ENCODE measurements at places on chromosomes 2 and 18.

DNA sequence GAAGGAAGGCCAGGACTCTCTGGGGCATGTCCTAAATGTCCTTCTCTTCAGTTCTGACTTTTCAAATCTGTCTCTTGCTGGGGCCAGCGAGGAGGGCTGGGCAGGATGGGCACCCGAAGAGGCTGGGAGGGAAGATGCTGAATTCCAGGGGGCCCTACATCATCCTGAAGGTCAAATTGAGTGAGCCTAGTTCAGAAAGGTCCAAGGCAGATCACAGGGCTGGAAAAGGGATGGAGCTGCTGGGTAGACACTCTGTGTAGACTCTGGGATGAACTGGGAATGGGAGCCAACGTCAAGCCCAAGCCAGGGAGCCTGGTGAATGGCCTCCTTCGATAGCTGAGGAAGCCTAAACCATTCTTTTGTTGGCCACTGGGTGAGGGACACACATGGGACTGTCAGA is 133.1 kb downstream of the MYCN start:
- DNase-seq, result no peak

DNA sequence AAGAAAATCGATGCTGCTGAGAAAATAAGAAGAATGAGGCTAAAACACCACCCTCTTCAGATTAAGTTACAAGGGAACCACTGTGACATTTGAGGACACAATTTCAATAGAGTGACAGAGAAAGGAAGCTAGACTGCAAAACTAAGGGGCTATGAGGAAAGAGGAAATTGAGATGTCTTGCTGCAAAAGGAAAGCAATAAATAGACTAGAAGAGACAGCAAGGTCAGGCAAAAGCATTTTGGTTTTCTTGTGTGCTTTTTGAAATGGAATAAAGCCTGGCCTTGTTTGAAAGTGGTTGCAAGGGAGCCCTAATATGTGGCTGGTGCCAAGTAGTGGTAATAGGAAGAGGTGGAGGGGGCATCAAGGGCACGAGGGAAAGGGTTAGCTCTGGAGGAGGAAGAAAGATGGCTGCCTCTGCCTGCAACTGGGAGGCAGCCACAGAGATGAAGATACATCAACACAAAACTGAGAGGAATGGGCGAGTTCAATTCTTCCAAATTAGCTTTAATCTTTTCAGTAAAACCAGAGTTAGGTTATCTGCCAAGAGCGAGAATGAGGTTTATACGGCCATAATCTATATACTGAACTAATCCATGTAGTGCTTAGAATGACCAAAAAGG is 1.2 kb upstream of the MRO start:
- DNase-seq, result peak; percentile 72

- DNase-seq, result no peak
These were observed 346.7 kb downstream of the RAD51AP2 start for GRCh38 chr2:17171446-17172049.

GRCh38 chr2:238242731-238243495 is 3.1 kb upstream of the HES6 start:
- DNase-seq, result no peak

DNA sequence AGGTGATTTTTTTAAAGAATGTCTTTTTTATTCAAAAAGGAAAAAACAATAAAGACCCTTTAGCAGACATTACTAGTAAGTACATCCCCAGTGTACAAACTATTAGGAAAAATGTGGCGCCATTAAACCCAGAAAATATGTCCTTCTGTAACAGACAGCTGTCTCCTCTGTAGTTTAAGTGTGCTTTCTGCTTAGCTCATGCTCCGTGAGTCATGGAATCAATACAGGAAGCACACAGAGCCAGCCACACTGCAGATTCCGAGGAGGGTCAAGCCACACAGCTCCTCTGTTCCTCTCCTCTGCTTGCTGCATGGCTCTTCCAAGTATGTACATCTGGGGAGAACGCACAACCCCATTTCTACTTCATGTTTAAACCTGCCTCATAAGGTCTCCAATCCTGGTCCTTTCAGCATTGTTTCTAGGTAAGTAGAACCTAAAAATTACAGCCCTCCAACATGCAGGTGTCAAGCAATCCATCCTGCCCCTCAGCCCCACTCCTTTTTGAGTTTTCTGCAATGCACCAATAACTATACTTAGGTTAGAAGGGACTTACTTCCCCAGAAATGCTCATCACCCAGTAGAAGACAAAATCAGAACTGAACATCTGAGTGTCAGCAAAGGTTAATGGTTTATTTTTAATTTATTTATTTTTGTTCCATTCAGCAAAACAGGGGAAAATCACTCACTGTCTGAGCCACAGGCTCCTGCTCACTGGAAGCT is 37.5 kb downstream of the ACVR1 start:
- no peak for DNase-seq

DNA sequence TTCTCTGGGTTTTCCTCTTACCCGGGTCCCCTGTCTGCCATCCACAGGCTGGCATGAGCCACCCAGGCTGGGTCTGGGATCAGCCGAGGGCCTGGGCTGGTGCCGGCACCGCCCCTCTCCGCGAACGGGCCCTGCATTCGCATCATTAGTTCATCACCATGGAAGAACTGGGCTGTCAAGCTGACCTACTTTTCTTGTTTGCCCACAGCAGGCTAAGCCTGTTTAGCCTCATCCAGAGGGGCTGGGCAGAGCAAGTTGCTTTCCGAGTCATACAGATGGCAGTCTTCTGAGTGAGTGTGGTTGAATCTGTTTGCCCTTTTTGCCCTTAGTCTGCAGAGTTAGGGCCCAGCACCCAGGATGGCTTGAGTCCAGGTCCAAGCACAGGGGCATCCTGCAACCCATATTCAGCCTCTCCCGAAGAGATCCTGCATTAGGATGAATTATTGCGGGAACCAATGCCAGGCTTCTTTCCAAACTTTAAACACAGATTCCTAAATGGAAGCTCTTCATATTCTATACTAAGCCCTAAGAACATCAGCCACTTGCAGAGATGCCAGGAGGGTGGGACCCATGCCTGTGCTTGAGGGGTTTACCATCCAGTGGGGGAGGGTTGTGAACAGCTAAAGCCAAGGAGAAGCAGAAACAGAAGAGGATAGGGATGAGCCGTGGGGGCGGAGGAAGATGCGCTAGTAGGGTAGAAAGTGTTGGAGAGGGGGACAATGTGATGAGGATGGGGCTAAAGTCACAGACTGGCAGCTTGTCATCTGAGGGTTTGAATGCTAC is 68.0 kb downstream of the NPAS2 start:
- DNase-seq, result no peak

DNA sequence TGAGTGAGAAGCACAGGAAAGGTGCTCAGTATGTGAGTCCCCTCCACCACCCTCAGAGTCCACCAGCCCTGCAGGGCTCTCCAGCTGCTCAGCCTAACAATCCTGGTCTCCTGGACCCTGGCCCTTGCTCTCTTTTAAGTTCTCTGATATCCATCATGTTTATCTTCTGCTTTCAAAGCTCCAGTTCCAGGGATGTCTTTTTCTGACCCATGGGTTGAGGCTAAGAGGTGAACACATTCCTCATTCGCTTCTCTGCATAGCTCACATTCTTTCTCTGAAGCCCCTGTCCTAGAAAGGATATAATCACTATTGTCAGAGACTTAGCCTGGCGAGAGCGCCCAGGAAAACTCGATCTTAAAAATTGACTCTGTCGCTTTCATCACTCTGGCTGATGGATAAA is 86.4 kb downstream of the ARL4C start:
- DNase-seq, result no peak

GRCh38 chr2:99488539-99489062 is 1.2 kb downstream of the REV1 start:
- no peak for DNase-seq

DNA sequence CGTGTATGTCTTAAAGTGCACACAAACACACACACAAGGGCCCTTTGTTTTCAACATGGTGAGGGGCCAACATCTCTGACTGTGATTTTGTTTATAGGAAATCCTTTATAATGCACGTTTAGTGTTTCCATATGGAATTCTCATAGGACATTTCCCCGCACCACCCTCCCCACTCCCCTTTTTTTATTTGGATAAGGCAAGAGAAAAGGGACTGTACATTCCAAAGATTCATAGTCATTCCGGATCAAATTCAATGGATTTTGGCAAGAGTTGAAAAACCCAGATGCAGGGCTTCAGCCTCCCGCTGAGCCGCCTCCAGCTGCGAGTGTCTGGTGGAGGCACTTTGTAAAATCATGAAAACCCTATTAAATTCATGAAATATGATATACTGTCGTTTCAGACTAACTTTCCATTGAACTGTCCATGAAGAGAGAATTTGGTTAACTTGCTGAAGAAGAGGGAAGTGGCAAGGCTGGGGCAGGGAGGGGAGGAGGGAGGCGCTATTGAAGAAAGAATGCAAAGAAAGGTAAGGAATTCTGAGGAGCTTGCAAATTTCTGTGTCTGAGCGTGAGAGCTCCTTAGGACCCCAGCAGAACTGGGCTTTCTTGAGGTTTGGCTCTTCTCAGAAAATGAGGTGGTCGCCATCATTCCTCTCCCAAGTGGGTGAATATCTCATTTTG is 25.8 kb upstream of the SLC14A2 start:
- no peak for DNase-seq

DNA sequence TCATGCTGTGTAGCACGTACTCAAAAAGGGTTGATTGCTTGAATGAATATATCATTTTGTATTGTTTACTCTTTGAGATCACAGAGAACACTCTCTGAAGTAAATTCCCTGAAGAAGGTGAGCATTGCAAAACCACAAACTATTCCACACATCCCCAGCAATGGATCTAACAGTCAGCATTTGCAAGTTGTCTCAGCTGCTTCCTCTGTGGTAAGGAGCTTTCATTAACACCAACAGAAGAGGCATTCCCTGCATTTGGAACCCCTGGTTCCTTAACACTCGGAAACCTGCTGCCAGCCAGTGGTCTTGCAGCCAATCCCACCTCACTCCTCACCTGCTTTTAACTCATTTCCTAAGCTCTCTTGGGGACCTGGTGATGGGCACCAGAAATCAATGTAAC is 108.4 kb downstream of the IRS1 start:
- no peak for DNase-seq

DNA sequence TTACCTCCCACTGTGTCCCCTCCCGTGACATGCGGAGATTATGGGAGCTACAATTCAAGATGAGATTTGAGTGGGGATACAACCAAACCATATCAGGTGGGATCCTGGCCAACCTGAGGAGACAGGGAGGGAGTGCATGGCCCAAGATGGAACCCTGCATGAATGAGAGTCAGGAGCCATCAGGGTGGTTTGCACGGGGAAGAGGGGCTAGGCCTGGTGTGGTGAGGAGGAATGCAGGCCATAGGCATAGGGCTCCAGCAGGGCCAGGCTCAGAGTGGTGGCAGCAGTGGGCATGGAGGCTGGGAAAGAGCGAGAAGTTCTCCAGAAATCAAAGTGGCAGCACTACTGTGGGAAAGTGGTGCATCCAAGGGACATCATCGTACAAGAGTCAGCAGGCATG is 74.0 kb upstream of the BCL2L11 start:
- DNase-seq, result no peak

DNA sequence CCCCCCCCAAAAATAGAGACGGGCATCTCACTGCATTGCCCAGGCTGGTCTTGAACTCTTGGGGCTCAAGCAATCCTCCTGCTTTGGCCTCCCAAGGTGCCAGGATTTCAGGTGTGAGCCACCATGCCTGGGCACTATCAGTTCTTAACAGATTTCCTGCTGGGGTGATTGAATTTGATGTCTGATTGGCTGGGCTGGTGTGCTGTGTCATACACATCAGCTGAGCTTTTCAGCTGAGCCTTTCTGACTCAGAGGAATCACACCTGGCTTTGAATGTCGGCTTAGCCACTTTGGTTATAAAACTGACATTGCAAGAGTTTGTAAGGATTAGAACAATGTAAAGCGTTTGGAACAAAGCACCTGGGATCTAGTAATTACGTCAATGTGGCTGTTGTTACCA is 18.9 kb downstream of the NCAPH start:
- no peak for DNase-seq

- DNase-seq, result peak; percentile 8
These were observed 56.3 kb downstream of the PHLPP1 start for GRCh38 chr18:62771494-62772270.

DNA sequence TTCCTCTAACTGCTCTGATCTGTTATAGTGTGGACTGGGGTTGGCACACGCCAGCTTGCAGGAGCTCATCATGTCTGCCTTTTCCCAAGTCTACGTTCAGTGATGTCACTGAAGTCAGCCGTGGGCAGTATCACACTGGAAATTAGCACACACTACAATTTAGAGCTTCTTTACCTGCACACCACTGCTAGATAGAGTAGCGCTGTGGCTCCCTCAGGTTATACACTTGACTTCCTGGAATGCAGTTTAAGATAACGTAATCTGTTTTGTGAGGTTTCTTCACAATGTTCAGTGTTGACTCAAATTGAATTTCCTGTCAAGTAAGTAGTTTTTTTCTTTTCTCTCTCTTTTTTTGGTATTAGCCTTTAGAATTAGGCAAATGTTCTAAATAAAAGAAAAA is 487.2 kb downstream of the DCDC2C start:
- no peak for DNase-seq

GRCh38 chr2:172698041-172698863 is 37.4 kb upstream of the RAPGEF4 start:
- no peak for DNase-seq

DNA sequence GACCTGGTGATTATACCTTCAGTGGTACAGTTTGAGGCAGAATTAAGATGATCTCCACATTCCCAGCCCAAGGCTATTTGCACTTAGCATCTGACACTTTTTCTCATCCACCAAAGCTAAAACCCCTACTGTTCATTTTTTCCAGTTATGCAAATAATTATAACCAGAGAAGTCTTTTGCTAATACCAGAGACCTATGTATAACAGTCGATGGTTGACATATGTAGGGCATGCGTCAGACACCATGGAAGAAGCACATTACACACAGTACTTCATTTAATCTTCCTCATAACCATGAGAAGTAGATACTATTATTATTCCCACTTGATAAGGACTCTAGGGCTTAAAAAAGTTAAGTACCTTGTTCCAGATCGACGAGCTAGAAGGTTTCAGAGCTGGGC is 36.5 kb downstream of the AP1S3 start:
- DNase-seq, result no peak

DNA sequence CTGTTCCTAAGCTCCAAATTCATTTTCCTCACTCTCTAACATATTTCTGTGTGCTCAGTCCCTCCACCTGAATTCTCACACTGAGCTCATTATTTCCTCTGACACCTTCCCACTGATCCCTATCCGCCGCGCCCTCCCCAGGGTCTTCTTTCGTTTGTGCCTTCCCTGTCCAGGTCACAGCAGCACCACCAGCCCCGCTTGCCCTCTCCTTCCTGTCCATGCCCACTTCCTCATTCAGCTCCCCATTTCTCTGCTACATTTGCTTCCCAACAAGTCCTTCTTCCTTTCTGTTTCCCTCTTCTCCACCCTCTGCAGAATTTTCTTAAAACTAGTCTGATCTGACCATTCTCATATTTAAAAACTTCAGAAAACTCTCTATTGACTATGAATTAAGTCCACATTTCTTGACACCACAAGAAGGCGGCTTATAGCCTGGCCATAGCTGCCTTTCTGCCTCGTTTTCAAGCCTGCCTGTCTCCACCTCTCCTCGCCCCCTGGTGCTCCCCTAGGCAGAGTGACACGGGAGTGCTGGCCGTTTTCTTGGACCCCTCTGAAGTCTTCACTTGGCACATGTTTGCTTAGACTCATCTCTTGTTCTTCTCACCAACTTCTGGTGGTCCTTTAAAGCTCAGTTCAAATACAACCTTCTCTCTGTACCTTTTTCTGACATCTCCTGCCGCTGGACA is 138.7 kb upstream of the BOD1L2 start:
- DNase-seq, result no peak

- DNase-seq, result no peak
These were observed 81.1 kb upstream of the GLI2 start for GRCh38 chr2:120654381-120655134.

GRCh38 chr2:46308081-46308480 is 10.9 kb downstream of the EPAS1 start:
- DNase-seq, result no peak
